Lung (tissue), 17 donors: ENCODE measurements at places on chromosomes 3 and 15. TPM values are rescaled to one million over a fixed set of nuclear protein-coding genes. Genes with fewer than 3 reads are reported as not detected.

Gene CRELD1
- 60.1 TPM for total RNA-seq

Gene DISP2
- total RNA-seq, result 0.23 TPM

Gene ESYT3
- 71.0 TPM for total RNA-seq

Gene CLDN16
- 0.26 TPM for total RNA-seq

Gene LIPC
- 0.57 TPM for total RNA-seq

Gene CD86
- total RNA-seq, result 11.5 TPM

- no peak for DNase-seq
These were observed 258.5 kb downstream of the PTPRG start for GRCh38 chr3:61819861-61820260.

DNA sequence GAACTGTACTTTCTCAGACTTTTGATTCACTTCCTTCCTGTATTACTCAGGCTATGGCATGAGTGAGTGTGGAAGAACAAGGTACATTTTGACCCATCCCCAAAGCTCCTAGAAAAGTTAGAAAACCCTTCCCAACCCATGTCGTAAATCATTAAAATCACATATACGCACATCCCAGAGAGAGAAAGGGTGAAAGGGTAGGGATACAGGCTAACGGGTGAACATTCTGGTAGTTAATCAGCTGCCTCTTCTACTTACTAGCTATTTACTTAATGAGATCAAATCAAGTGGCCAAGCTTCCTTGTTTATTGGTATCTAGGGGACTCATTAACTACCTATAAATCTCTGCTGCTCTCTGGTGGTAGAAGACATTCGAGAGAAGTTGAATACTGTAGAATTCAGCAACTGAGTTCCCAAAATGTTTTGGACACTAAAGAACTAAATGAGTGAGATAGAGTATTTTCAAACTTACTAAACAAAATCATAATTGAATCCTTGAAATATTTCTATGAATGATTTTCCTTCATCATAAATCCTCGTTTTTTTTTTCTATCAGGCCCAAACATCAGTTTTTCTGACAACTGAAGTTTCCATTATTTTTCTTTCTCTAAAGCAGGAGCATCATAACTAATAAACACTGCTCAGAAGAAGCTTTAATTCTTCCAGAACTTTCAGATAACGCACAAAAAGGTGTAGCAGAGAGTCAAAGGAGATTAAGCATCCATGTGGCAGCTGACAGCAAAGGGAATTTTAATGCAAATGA lies 124.2 kb downstream of the IMPG2 start:
- DNase-seq, result no peak

GRCh38 chr3:177860184-177860583 lies 662.9 kb upstream of the TBL1XR1 start:
- DNase-seq, result no peak

DNA sequence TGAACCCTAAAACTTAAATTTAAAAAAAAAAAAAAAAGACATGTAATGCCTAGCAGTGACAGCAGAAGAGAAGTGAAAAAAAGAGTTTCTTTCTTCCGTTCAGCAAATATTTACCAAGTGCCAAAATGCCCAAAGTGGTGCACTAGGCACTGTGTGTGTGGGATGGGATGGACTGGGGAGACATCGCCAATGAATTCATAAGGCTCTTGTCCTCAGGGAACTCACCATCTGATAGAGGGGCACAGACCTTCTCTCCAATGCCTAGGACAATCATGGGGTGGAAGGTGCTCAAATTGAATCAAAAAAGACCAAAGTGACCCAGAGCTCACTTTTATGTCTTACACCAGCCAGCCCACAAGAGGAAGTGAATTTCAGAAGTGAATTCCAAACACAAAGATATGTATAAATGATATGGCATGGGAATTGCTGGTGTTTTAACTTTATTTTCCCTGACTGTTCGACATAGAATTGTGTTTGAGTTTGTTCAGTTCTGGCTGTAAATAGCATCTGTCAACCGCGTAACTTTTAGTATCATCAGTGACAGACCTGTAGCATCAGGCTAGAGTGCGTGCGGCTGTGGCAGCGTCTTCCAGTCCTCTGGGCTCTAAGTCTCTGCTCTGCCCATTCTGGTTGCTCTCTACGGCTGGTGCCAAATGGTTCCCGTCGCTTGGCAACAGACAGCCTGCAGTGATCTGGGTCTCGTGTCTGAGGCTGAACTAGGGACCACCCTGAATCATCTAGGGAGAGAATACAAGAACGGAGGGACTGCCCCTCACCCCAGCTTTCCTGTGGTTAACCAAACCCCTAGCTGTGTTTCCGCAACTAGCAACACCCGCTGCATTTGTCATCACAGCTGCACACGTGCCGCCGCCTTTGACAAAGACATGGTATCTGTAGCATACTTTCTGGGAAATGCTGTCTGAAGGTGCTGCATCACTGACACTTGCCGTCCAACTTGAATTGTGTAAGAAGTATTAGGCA lies 154.0 kb upstream of the THBS1 start:
- peak; percentile 75 for DNase-seq

DNA sequence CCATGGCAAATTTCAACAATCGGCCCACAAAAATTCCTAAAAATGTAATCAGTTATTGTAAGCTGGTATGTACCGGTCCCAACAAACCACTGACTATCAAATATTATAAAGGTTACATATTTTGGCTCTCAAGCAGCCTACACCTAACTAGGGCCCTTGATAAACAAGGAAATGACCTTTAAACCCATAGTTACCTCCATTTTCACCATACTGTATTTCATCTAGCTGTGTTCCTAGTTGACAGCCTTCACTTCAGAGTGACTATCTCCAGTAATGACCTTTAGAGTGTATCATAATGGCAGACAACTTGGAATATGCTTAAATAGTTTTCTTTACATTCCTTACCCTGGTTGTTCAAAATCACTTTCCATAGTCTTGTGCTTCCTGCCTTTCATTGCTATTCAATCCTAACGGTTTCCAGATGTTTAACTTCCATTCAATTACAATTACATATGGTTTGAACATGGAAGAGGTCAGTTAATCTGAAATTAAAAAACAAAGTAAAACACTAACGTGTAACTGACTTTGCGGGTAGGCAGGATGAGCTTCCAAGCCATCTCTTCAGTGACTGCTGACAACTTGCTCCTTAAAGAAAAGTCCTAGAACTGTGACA lies 111.9 kb upstream of the TSC22D2 start:
- DNase-seq, result no peak
